ENCODE measurements at places on chromosomes 16 and 17.

DNA sequence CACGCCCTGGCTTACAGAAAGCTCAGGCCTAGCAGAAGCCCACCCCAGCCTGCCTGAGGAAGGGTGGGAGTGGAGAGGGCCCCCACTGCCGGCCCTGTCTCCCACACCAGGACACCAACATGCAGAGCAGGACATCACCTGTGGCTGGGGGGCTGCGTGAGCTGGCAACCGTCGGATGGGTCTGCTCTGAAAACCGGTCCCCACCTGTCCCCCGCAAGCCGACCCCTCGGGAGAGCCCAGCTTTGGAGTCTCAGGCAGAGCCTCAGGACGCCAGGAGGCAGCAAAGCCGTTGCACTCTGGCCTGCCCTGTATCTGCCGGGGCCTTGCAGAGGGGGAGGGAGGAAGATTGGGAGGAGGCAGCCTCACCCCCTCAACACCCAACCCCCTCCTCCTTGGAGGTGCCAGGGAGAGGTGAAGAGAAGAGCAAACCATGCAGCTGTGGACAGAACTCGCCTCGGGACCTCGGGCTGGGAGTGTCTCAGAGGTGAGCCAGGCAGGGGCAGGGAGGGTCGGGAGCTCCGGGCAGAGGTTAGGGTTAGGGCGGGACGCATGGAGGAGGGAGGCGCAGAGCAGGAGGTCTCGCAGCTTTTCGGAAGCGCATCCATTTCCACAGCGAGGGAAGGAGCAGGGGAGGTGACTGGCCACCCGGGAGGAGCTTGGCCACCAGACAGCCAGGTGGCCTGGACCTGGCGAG lies 30.4 kb upstream of the ZC3H18 start:
- no peak for DNase-seq

DNA sequence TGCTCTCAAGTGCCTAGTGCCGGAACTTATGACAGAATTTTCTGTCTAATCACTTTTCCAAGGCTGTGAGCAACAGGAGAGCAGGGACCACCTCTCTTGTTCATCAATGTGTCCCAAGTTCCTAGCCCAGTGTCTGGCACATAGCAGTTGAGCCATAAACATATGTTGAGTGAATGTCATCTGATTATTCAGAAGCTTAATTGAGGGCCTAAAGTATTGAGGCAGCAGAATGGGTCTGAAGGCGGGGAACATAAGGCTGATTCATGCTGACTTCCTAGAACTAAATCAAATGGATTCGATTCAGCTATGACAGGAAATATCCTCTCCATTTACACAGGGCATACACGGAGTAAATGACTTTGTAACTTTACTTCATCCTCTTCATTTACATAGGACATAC lies 438.0 kb upstream of the ZFHX3 start:
- no peak for DNase-seq

DNA sequence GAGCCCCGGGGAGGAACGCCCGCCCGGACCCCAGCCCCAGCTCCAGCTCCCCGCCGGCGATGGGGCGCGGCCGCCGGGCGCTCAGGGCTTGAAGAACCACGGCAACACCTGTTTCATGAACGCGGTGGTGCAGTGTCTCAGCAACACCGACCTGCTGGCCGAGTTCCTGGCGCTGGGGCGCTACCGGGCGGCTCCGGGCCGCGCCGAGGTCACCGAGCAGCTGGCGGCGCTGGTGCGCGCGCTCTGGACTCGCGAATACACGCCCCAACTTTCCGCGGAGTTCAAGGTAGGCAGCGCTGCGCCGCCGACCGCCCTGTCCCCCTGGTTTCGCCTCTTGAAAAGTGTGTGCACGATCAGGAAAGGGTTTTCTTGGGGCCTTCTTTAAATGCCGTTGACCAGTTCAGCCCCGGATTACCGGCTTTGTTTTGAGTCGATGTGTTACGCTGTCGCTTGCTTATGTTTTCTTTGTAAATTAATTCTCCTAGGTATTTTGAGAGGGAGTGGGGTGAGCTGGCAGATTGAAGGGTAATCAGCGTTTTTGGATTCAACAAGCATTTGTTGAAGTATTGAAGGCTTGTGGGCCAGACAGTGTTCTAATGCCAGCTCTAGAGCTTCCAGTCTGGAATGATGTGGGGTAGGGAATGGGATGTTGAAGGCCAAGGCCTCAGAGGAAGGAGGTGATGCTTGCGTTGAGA lies 681 bp downstream of the USP43 start:
- peak; percentile 29 for DNase-seq

DNA sequence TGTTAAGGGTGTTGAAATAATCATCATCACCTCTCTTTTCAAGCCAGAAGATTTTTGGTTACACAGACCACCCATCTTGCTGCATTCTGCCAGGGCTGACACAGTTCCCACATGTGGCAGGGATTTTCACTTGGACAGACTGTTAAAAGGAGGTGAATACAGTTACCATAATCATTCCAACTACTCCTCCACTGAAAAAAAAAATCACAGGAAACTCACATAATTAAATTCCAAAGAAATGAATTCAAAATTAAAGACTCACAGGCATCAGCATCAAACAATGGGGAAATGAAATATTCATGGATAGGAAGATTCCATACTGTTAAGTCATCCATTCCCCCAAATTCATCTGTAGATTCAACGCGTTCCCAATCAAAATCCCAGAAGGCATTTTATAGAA lies 209.4 kb downstream of the MRTFB start:
- no peak for DNase-seq

GRCh38 chr17:740240-741017 lies 8.0 kb downstream of the TLCD3A start:
- no peak for DNase-seq

- peak; percentile 59 for DNase-seq
Observed at GRCh38 chr16:3716831-3717234, 491 bp downstream of the TRAP1 start.

DNA sequence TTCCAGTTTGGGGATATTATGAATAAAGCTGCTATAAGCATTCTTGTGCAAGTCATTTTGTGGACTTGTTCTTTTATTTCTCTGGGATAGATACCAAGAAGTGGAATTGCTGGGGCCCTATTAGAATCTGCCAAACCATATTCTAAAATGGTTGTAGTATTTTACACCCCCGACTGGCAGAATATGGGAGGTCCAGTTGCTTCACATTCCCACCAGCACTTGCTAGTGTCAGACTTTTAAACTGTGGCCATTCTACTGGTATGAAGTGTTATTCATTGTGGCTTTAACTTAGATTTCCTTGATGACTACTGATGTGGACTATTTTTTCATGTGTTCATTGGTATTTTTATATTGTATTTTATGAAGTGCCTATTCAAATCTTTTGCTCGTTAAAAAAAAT lies 18.1 kb upstream of the NUP93 start:
- DNase-seq, result no peak

GRCh38 chr17:59331929-59332748 lies 684 bp downstream of the YPEL2 start:
- DNase-seq, result peak; percentile 60

GRCh38 chr17:40963838-40964237 lies 2.9 kb downstream of the KRT39 start:
- no peak for DNase-seq

DNA sequence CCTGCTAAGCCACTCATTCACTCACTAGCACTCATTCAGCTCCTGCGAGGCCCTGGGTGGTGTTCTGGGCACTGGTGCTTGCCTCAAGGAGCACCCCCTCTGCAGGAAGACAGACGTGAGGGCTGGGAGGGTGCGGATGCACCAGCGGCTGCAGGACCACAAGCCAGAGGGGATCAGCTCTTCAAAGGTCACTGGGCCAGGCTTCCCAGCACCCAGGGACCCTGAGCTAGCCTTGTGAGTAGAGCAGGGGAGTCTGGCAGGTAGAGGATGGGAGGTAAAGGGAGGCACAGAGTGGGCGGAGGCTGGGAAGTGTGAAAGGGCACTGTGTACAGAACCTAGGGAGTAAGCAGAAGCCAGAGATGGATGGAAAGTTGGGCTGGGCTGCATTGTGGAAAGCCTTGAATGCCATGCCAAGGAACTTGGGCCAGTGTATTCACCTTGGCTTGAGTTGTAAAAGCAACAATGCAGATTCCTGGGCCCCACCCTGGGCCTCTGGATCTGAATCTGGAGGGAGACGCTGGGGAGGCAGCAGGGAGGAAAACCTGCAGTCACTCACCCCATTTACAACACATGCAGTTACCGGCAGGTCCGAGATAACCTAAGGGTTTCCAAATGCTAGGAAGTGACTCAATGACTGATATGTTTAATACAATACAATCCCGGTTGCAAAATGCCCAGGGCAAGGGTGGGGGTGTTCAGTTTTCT lies 1.7 kb downstream of the IL4R start:
- peak; percentile 65 for DNase-seq

- DNase-seq, result no peak
Observed at GRCh38 chr16:73713251-73713650, 583.4 kb upstream of the PSMD7 start.

- DNase-seq, result peak; percentile 43
Observed at GRCh38 chr16:19179546-19180490, 11.8 kb downstream of the SYT17 start.

DNA sequence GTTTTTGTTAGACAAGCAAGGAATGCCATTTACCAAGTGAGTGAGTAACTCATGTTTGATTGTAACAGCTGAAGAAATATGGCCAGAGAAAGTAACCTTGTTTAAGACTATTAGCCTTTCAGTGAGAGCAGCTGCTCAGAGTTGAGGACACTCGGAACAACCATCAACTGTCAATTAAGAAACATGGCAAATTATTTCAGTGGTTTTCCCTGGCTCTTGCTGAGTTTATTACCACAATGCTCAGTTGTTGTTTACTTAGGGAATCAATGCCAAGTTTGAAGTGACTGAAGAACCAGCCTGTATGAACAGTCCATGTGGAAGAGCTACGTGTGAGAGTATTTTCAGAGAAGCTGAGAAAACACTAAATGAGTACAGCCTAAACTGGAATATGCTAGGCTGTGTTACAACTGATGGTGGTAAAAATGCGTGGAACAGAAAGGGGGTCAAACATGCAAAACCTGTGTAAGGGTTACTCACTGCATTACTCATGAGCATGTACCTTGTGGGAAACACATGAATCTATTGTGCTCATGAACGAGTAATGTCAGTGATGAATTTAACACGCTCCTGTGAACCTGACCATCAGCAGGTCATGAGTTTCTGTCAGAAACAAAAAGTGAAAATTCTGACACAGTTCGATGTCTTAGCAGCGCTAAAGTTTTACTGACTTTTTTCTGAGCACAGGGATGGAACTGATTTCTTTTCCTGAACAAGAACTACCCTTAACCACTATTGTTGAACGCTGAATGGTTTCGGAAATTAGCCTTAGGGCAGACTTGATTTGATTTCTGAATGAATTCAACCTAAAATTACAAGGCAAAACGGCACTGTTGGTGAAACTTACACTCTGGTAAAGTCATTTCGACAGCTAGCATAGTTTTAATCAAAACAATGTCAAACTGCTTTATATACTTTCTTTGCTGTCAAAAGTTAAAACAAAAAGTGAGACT lies 33.5 kb downstream of the GNA13 start:
- no peak for DNase-seq

- DNase-seq, result no peak
Observed at GRCh38 chr16:80122115-80122514, 418.7 kb upstream of the DYNLRB2 start.

GRCh38 chr16:81544261-81544660 lies 99.7 kb downstream of the CMIP start:
- DNase-seq, result no peak

GRCh38 chr17:1606352-1606985 lies 22.2 kb downstream of the SLC43A2 start:
- no peak for DNase-seq

DNA sequence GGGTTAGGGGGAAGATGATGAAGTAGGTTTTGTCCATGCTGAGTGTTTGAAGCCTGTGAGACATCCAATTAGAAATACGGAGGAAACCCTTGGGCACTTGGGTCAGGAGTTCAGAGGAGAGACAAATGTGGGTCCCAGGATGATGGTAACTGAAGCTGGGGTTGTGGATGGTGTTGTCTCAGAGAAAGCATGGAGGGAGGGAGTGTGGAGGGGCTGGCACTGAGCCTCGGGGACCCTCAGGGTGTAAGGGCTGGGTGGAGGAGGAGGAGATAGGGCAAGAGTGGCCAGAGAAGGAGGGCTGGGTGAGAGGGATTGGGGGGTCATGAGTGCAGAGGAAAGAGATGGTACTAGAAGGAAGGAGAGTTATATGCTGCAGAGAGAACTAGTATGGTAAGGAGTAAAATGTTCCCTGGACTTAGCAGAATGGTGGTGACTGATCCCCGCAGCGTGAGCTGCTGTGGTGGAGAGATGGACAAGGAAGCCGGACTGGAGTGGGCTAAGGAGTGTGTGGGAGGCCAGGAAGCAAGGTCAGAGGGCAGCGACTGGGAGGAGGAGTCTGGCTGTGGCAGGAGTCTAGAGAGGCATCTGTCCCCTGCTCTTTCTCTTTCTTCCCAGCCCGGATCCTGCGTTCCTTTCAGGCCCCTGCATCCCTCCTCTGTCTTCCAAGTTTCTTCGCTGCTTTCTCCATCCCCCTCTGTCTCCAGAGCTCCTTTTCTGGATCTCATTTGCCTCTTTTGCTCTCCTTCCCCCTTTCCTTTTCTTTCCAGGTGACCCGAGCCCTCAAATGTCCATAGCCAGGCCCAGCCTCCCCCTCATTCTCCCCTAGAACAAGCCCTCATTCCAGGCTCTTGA lies 3.9 kb upstream of the COL1A1 start:
- no peak for DNase-seq

GRCh38 chr16:87108941-87109340 lies 208.3 kb downstream of the C16orf95 start:
- DNase-seq, result no peak

GRCh38 chr16:85067426-85067825 lies 39.8 kb downstream of the KIAA0513 start:
- DNase-seq, result no peak

DNA sequence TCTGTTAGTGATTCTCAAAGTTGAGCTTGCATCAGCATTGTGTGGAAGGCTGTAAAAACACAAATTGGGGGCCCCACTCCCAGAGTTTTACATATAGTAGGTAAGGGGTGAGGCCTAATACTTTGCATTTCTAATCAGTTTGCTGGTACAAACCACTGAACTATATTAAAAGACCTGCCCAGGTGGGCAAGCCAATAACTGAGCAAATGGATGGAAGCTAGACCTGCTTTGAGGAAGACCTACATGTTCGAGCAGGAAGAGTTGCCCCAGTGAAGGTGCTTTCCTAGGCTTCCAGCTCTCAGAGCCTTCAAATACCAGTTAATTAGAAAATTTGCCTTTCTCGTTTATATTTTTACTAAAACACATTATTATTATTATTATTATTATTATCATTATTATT lies 56.8 kb downstream of the OTOA start:
- no peak for DNase-seq

DNA sequence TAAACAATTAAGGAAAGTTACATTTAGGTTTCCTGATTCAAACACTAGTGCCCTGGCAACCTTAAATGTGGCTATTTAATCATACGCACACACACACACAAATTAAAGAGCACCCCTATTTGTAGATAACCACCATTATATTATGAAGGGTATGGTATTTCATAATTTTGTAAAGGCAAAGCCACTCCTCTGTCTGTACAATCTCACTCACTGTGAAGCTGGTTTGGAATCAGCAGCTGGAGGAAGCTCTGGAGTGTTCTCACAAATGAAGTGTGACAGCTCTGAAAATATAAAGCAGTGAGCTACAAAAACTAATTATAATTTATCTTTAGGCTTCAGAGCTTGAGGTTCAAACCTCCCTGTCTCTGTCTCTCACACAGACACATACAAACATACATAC lies 57.9 kb upstream of the KCNJ16 start:
- DNase-seq, result no peak

GRCh38 chr16:4407543-4408322 lies 8.7 kb downstream of the CORO7 start:
- no peak for DNase-seq
